Activated naive CD4-positive, alpha-beta T cell (primary cell): ENCODE measurements at places on chromosomes 2 and 18.

DNA sequence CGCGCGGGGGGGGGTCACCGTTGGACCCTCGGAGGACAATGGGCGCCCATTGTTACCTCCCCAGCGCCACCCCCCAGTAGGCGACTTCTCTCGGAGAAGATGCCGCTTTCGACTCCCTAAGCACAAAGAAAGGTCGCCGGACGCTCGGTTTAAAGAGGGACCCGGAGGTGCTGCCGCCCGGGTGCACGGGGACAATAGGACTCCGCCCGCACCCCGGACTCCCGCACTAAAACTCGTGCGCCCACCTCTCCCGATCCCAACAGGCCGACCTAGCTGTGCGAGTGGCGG lies 318 bp upstream of the CDC42EP3 start:
- DNase-seq = no peak

DNA sequence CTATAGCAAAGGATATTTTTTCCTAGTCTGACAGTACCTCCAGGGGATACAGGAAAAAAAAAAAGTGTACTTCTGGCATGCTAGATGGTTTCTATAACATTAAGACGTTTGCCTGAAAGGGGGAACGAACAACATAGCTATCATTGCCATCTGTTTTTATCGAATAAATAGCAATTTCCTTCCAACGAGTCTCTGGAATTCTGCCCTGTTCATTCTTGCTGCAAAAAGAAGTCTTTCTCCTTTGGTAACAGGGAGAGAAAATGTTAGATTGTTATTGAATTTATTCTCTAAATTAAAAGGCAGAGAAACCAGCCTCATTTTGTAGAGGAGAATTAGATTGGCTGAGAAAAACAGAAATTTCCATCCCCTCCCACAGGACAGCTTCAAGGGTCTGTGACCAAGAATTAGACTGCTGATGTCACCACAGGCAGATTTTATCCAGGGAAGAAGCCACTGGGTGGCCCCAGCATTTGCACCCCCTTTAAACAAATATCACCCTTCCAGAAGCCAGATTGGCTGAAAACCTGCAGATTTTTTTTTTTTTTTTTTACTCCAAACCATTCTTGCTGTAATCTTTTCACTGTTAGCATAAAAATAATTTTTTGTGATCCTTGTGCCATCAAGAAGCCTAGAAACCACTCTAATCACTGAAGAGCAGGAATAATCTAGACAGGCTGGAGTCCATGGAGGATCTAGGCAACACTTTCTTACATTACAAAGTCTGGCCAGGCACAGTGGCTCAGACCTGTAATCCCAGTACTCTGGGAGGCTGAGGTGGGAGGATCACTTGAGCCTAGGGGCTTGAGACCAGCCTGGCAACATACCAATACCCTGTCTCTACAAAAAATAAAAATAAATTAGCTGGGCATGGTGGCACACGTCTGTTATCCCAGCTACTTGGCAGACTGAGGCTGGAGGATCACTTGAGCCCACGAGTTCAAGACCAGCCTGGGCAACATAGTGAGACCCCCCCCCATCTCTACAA lies 12.0 kb downstream of the WDFY1 start:
- no peak for DNase-seq

- DNase-seq = no peak
These were observed 354.1 kb downstream of the DLGAP1 start for GRCh38 chr18:4101009-4101408.

- DNase-seq = peak; percentile 55
These were observed 28.2 kb upstream of the BCL11A start for GRCh38 chr2:60581433-60582282.

DNA sequence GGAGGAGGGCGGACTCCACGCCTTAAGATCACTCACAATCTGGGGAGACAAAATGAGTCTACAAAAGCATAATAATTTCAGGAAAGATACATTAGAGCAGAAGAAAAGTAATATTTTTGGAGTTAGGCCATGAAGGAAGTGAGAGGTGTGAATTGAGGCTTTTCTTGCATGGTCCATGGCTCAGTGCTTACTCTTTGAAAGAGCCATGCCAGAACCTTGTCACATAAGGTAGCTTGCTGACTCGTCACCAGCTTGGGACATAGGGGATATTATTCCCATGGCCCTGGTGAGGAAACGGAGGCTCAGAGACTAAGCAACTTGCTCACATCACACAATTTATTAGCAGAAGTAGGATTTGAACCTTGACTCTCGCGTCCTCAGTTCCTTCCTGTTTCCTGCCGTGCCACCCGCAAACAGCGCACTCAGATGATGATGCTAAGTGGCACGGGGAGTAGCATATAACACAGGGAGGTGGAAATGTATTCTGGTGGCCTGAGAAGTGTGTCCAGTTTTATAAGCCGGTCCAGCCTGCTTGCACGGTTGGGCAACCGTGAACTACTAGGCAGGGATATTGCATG lies 312.2 kb upstream of the EPAS1 start:
- no peak for DNase-seq

DNA sequence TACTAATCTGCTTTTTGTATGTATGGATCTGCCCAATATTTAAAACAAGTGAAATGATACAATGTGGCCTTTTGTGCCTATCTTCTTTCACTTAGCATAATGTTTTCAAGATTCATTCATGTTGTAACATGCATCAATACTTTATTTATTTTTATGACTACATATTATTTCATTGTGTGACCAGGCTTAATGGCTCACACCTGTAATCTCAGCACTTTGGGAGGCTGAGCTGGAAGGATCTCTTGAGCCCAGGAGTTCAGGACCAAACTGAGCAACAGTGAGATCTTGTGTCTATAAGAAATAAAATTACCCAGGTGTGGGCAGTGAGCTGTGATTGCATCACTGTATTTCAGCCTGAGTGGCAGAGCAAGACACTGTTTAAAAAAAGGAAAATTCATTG lies 33.2 kb downstream of the SPOPL start:
- no peak for DNase-seq

DNA sequence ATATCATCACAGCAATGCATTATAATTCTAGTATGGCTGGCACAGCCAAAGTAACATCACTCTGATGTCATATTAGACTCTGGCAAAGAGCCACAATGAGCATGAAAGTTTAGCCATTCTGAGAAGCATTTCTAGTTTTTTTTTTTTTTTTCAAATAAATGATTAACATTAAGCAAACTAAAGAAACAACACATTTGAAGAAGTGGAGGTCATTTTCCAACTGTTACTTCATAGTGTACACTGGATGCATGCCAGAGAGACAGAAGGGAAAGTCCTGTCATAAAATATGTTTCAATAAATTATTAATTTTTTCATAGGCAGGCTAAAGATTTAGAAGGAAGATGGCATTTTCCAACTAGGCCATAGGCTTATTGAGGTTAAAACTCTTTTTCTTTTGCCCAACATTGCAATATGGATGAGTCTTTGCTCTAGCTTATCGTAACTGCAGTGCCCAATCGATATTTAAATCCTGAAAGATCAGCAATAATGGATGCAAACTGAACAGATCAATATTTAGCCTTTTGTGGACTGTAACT lies 1630.4 kb upstream of the ACVR2A start:
- no peak for DNase-seq

DNA sequence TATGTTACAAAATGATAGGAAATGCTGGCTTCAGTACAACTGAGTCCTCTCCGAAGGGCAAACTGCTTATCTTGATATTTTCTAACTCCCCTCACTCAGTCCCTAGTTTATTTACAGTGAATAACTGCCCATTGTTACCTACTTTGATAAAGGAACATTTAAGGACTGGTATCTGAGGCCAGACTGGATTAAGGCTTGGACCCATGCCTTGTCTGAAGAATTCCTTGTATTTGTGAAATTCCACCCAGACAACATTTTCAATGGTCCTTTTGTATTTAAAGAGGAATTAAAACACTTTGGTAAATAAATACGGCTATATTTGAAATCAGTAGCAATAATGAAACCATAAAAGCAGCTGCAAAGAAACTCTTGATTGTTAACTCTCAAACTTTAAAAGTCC lies 58.3 kb downstream of the PELI1 start:
- DNase-seq = no peak

DNA sequence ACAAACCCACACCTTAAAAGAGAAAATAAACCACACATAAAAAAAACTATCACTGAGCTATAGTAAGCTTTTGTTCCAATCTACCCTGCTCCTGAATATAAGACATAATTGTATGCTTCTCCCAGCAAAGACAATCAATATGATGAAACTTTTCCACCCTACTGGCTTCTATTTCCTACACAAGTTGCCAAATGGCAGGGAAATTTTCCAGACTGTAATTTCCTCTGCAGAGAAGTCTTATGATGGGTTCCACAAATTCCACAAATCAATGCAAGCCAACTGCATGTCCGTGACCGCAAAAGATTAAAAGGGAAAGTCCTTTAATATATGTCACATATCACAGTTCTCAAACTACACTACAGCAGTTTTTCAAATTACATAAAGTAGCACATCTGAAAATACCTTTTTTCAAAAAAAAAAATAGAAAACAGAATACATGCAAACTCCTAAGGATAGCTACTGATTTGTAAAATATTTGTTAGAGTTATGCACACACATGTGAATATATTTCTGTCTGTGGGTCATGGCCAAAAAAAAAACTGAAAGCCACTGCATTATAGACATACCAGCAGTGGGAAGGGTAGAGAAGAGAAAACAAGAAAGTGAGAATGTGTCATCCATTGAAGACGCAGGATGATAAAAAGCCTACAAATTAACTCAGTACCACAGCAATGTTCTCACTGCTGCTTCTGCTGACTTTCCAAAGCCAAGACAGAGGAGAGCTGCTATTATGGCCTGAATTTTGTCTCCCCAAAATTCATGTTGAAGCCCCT lies 61.4 kb downstream of the RPL31 start:
- DNase-seq = no peak

- DNase-seq = no peak
These were observed 55.9 kb downstream of the ACVR1C start for GRCh38 chr2:157572725-157573124.

GRCh38 chr2:76019128-76019527 lies 308.4 kb upstream of the GCFC2 start:
- DNase-seq = no peak

- DNase-seq = no peak
These were observed 232.1 kb upstream of the TRIB2 start for GRCh38 chr2:12484536-12485115.

GRCh38 chr18:73677450-73677849 lies 470.2 kb downstream of the FBXO15 start:
- DNase-seq = no peak

- DNase-seq = no peak
These were observed 42.1 kb downstream of the DDX18 start for GRCh38 chr2:117856415-117857210.

DNA sequence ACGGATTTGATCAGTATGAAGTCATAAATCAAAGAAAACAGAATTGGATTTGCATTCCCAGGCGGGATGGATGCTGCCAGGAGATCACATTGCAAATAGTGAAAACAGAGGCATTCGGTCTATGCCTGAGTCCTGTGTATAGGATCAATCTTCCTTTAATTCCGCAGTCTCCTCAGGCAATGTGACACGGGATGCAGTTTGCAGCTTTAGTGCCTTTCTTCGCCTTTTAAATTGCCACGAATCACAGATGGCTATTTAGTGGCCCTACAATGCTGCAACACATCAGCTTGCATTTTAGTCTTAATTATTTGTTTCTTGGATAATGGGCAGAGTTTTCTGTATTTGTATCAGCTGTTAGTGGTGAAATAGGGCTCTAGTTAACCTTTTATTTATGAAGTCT lies 6.8 kb downstream of the ADCYAP1 start:
- DNase-seq = no peak

GRCh38 chr2:12071318-12071717 lies 324.9 kb downstream of the LPIN1 start:
- DNase-seq = no peak

DNA sequence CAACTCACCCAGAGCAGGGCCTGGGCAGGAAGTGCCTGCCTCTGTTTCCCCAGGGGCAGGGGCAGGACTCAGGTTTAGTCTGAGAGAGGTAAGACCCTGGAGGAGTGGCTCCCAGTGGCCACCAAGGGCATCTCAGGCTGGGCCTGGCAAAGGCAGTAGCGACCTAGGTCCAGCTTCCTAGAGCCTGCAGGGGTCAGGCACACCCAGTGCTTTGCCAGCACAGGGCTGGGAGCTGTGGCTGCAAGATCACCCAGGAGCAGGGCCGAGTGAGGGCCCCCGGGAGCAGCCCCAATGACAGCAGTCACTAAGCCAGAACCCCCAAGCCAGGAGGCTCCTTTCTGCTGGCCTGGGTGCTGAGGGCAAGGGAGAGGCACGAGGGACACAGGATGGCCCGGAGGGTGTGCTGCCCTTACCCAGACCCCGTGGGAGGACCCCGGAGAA lies 8.8 kb upstream of the DUSP2 start:
- no peak for DNase-seq
